ENCODE measurements at places on chromosomes 4 and X.
A peak's percentile ranks its signal among the peaks of the same experiment; 100 is the strongest.

DNA sequence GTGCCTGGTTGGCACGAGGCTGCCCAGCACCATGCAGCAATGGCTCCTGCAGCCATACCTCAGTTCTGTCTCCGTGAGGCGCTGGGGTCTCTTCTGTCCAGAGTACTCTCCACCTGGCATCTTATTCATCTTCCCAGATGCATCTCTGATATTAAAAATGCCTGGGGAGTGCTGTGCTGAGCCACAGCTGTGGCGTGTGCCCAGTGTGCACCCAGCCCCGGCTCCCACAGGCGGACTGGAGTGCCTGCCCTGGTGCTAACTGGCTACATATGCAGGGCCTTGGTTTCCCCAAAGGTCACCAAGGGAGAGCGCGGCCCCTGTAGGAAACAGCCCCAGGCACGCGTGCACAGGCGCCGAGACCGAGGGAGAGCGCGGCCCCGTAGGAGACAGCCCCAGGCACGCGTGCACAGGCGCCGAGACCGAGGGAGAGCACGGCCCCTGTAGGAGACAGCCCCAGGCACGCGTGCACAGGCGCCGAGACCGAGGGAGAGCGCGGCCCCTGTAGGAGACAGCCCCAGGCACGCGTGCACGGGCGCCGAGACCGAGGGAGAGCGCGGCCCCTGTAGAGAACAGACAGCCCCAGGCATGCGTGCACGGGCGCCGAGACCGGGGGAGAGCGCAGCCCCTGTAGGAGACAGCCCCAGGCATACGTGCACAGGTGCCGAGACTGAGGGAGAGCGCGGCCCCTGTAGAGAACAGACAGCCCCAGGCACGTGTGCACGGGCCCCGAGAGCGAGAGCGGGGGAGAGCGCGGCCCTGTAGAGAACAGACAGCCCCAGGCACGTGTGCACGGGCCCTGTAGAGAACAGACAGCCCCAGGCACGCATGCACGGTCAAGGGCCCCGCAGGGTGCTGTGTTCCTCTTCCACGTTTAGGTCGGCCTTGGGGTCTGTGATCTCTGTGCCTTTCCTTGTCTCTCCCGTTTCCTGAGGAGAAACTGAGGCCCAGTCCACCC is 14.5 kb downstream of the TMEM175 start:
- no peak for DNase-seq

- no peak for DNase-seq
These were observed 963.3 kb upstream of the GRIA3 start for GRCh38 chrX:122220644-122221373.

GRCh38 chrX:50905334-50905733 is 5.2 kb upstream of the BMP15 start:
- no peak for DNase-seq

DNA sequence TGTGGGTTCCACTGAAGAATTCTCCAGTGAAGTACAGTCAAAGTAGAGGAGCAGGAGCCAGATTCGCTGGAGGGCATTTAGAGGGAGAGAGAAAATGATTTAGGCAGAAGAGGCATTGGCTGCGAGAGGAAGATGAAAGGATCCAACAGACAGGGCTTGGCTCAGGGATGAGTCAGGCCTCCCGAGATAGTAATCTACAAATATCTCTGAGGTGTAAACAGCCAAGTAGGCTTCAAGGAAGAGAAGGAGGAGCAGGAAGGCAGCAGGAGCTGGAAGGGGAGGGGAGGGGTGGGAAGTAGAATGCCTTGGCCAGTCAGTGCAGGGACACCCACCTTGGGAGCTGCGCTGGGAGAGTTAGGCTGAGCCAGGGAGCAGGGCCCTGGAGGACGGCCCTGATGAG is 55.5 kb downstream of the PJA1 start:
- no peak for DNase-seq

GRCh38 chr4:141307241-141307689 is 86.6 kb downstream of the ZNF330 start:
- peak; percentile 47 for DNase-seq

DNA sequence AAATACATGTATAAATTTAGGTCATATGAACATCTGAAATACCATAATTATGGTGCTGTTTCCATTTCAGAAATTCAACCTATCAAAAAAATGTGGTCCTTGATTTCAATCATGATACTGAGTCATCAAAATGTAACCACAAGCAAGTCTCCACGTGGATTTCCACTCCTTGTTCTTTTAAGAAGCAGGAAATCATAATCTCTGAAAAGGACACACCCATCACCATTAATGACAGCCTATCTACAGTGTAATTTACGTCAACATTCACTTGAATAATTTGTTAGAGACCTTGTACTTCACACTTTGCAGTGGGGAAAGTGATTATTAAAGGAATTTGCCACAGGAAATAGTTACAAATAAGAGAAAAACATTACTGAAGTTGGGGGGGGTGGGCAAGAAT is 17.7 kb upstream of the SLC7A11 start:
- no peak for DNase-seq

- DNase-seq: no peak
These were observed 73.3 kb downstream of the DCTD start for GRCh38 chr4:182843808-182844325.

- DNase-seq: no peak
These were observed 64.3 kb downstream of the LRBA start for GRCh38 chr4:150950657-150951288.

DNA sequence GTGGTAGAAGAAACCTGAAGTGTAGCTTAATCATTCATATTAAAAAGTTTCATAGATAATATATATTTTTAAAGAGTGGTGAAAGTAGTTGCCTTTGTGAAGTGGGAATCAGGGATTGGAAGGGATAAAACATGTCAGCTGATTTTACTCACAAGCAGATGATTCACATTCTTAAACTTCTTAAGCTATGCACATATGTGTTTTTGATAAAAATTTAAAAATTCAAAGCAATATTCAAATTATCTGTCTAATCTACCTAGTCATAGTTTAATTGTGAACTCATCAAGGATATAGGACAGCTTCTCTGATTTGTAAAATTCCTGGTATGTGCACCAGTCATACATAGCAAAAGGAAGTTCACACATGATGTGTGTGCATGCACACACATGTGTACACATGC is 520.6 kb upstream of the PITX2 start:
- no peak for DNase-seq

- DNase-seq: no peak
These were observed 24.1 kb downstream of the CT45A1 start for GRCh38 chrX:135737366-135738071.

GRCh38 chr4:86536151-86536550 is 58.0 kb upstream of the PTPN13 start:
- no peak for DNase-seq

DNA sequence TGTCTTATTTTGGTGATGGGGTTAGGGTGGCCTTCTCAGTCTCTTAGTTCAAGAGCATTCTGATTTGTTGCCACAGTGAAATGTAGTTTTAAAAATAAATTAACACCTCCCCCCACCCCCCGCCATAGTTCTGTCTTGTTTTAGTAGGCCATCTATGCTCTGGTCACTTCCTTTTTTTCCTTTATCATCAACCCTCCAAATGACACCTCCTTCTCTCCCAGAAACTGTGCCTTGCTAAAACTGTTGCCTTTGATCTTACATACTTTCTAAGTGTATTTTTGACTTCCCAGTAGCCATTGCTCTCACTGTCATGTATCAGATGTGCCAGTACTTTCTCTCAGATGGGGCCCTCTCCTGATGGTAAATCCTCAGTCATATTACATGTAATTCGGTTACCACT is 14.5 kb upstream of the NDUFC1 start:
- no peak for DNase-seq

- no peak for DNase-seq
These were observed 49.2 kb downstream of the FBXW7 start for GRCh38 chr4:152486429-152487389.

DNA sequence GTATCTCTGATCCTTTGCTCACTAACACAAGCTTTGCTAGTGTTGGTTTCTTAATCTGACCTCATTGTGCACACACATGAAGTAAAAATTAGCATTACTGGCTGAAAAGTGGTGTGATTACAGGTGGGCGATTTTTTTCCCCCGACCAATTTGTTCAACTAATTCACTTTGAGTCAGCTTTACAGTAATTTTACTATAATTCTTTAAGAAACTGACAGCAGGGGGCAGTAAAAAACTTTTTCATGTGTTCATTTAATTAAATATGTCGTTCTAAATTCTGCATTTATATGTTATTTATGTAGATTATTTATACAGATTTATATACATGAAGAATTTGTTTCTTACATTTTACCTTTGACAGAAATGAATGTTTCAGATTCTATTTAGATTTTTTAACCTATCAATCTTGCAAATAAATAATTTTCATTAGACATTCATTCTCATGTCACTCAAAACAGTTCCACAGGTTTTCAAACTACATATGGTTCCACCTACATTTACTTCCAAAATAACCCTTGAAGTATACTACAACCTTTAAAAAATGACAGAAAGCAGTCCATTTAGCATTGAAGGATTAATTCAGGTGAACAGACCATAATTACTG is 17.5 kb downstream of the PALLD start:
- DNase-seq: no peak

GRCh38 chr4:55733932-55734331 is 85.7 kb upstream of the EXOC1L start:
- no peak for DNase-seq

DNA sequence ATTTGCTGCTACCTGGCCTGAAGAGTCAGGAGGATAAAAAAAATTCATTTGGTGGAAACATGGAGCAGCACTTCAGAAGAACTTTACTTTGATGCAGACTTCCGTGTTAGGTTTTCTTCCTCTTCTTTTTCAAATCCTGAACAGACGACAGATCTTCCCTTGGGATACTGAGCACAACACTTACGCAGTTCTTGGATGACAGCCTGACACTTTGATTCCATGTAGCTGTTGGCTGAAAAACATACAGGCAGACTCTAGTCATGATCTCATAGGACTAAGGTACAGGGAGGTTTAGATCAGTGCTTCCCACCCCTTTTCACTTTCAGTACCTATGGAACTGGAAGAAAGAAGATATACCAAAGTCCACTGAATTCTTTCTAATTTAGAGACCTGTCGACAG is 9.2 kb downstream of the CMC4 start:
- no peak for DNase-seq

GRCh38 chrX:68997911-68998310 is 167.3 kb downstream of the PJA1 start:
- no peak for DNase-seq

- DNase-seq: peak; percentile 27
These were observed 10.5 kb upstream of the MGST2 start for GRCh38 chr4:139655116-139655515.

GRCh38 chrX:7941390-7942042 is 14.3 kb upstream of the PNPLA4 start:
- DNase-seq: no peak

DNA sequence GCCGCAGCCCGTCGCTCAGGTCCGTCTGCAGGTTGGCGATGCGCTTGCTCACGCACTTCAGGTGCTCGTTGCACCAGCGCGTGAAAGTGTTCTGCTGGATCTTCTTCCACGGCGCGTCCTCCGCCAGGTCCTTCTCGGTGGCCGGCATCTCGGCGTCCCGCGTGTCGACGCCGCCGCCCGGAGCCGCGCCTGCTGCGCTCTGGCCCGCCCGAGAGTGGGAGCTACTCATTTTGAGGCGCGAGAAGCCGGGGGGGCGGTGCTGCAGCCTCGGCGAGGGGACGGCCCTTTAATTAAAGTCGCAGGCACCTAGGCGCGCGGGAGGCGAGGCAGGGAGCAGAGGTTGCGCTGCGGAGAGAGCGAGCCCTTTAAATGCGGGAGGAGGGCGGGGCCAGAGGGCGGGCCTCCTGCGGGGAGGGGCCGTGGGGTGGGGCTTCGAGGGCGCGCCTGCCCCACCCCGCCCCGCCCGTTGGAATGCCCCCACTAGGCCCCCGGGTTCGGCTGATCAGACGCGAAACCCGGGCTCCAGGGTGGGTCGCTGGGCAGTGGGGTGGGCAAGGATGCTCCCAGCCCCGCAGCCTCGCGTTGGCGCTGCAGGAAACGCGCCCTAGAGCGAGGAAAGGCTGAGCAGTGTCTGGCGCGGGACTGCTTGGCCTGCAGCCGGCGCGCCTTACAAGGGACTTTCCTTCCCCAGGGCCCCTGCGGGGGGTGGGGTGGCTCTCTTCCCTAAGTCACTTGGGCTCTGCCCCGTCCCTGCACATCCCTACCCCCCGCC is 3.2 kb downstream of the FLNA start:
- DNase-seq: peak; percentile 76

DNA sequence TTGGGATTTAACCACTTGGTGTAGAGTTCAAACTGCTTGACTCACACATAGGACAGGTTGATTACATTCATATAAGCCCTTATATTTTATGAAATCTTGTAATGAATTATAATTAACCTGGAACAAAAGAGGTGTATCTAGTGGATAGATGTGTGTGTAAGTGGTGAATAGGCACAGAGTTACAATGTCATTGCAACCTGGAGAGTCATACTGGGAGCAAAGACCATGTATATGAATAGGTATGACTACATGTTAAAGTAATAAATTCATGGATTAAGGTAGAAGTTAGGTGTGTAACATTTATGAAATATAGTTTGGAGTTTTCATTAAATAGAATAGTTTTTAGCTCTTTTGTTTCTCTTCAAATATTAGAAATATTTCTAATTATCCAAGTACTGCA is 26.1 kb downstream of the RAP1GDS1 start:
- DNase-seq: no peak

- no peak for DNase-seq
These were observed 212.8 kb upstream of the NRK start for GRCh38 chrX:105609530-105609929.

DNA sequence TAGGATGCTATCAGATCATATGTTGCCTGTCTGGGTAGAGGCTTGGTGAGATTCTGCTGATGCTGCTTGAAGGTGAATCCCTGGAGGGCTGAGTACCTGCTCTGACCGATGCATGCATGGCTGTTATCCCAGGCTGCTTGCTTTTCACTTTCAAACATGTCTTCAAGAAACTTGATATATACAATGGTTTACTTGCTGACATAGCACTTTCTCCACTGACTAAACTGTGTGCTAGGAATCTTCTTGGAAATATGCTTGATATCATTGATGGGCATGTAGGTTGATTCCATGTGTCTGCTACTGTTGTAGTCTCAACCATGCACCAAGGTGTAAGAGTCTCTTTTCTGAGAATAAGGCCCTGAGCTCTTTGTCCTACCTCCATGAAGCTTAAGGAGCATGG is 79.6 kb upstream of the WDR1 start:
- DNase-seq: no peak

DNA sequence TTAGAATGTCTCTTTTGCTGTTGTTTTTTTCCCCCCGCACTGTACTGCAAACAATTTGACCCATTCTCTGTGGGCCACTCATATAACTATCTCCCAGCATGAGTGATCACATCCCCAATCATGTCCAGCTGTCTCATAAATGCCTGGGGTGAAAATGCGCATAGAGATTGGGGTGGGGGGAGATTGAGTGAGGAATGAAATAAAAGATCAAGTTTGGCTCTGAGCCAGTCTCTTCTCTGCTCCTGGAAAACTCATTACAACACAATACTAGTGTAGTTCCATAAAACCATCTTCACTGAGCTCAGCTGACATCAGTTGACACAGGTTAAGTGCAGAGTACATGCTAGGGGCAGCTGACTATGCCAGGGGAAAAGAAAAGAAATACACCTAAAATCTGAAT is 96.9 kb downstream of the EGF start:
- DNase-seq: no peak

- DNase-seq: no peak
These were observed 71.5 kb downstream of the TMEM47 start for GRCh38 chrX:34585561-34585960.

GRCh38 chr4:22900876-22901275 is 208.1 kb downstream of the GBA3 start:
- DNase-seq: no peak
